ENCODE measurements at places on chromosomes 6 and 20.

GRCh38 chr6:20771409-20771808 is 237.2 kb downstream of the CDKAL1 start:
- DNase-seq = no peak

DNA sequence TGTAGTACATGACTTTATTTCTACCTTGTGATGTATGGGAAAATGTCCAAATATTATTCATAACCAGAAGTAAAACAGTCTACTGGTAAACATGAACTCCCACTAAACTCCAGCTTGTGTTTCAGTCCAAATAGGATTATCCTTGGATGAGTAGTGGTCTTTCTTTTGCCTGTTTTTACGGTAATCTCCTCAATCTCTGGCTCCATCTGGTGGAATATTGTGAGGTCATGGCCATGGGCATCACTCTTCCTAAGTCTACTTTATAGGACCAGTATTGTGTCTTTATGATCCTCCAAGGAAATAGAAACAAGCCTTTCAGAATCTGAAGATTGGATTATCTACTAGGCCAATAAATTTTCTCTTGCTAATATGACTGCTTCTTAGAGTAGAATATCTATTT is 505.0 kb downstream of the BMP2 start:
- no peak for DNase-seq

- no peak for DNase-seq
Measured at GRCh38 chr6:85864453-85865401, 222.0 kb upstream of the SYNCRIP start.

DNA sequence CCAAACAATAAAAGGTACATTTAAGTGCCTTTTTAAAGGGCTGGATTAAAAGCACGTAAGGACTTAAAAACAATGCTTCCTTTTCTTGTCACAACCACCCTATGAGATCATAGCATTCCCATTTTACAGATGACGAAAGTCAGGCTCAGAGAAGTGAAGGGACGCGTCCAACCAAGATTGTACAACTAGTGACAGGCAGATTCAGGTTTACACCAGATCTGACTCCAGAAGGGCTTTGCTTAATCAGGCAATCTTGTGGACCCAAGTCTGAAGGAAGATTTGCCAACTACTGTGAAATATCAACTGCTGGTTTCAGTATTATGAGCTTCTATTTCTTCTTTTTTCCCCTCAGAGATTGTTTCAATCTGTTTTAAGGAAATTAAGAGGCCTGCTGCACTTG is 877 bp downstream of the ENPP4 start:
- DNase-seq = no peak

DNA sequence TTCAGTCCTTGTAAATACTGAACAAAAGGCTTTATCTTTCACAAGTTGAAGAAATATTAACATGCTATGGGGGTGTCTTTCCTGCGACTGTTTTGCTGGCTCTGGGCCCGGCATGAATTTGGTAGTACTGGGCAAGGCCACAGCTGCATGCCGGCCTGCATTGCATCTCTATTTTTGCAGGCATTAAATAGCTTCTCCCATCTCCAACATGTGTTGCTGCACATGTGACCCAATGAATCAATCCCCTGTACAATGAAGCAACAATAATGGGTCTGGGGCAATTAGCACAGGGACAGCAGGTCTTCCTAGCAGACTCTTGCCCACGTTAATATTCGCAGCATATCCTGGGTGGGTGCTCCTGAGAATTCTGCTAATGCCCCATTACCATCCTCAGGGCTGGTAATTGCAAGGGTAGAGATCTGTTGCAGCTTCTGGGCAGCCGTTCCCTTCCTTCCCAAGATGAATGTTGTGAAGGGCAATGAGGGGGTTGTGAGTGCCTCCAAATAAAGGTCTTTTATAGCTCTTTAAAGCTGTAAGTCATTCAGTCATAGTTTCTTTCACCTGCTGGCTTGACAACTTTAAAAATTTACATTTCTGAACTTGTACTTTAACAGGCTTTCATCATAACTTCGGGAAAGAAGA is 24.3 kb upstream of the CDYL start:
- no peak for DNase-seq

- no peak for DNase-seq
Measured at GRCh38 chr20:46802722-46803121, 91.9 kb upstream of the EYA2 start.

GRCh38 chr6:5305968-5306626 is 44.8 kb downstream of the FARS2 start:
- DNase-seq = no peak

GRCh38 chr20:58657262-58657661 is 6.2 kb downstream of the STX16 start:
- DNase-seq = no peak

GRCh38 chr20:20465252-20465651 is 97.3 kb downstream of the INSM1 start:
- no peak for DNase-seq

- DNase-seq = no peak
Measured at GRCh38 chr6:166236596-166236995, 68.9 kb upstream of the TBXT start.

GRCh38 chr6:165875946-165876345 is 212.9 kb upstream of the PDE10A start:
- no peak for DNase-seq

GRCh38 chr6:142728364-142728763 is 216.6 kb downstream of the HIVEP2 start:
- no peak for DNase-seq

DNA sequence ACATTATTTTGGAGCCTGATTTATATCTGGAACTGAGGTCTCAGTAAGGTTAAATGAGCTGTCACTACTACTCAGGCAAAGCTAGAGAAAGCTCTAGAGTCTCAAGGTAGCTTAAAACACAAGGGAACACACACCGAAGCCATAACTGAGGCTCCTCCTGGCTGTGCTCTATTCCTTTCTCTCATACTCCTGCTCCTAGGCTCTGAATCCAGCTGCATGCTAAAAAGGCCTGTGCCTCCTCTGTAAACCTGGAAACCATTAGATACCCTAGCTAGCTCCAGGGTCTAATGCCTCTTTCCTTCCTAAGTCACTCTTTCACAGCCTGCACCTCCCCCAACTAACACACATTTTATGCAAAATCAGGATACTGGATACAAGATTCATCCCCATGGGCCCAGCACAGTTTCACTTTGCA is 17.1 kb downstream of the RIPOR2 start:
- no peak for DNase-seq

GRCh38 chr20:5933802-5934436 is 16.4 kb downstream of the TRMT6 start:
- no peak for DNase-seq

GRCh38 chr6:137106183-137106582 is 61.4 kb upstream of the IL20RA start:
- DNase-seq = no peak

DNA sequence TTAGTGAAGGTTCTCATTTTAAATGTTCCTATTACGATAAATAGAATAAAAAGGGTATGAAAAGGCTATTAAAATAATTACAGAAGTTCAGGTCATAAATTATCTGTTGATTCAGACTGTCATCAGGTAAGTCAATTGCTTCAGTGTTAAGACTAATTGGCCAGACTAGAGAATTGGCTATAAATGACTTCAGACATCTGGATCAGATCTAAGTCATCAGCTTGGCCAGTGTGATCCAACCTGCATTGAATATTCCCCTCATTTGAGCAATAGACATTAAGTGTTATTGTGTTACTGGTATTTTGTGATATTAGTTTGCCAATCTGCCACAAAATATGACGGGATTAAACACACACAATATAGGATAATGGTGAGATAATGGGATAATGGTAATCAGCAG is 377.6 kb upstream of the CITED2 start:
- no peak for DNase-seq

GRCh38 chr6:107561306-107561705 is 71.4 kb downstream of the SOBP start:
- DNase-seq = no peak

DNA sequence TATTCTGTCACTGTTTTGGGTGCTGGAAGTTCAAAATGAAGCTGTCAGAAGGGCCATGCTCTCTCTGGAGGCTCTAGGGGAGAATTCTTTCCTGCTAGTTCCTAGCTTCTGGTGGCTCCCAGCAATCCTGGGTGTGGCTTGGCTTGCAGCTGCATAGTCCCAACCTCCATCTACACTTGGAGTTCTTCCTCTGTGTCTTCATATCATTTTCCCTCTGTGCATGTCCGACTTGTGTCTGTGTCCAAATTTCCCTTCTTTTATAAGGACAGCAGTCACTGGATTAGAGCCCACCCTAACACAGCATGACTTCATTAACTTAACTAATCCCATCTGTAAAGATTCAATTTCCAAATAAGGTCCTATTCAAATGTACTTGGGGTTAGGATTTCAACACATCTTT is 23.3 kb upstream of the ENPP1 start:
- DNase-seq = no peak

DNA sequence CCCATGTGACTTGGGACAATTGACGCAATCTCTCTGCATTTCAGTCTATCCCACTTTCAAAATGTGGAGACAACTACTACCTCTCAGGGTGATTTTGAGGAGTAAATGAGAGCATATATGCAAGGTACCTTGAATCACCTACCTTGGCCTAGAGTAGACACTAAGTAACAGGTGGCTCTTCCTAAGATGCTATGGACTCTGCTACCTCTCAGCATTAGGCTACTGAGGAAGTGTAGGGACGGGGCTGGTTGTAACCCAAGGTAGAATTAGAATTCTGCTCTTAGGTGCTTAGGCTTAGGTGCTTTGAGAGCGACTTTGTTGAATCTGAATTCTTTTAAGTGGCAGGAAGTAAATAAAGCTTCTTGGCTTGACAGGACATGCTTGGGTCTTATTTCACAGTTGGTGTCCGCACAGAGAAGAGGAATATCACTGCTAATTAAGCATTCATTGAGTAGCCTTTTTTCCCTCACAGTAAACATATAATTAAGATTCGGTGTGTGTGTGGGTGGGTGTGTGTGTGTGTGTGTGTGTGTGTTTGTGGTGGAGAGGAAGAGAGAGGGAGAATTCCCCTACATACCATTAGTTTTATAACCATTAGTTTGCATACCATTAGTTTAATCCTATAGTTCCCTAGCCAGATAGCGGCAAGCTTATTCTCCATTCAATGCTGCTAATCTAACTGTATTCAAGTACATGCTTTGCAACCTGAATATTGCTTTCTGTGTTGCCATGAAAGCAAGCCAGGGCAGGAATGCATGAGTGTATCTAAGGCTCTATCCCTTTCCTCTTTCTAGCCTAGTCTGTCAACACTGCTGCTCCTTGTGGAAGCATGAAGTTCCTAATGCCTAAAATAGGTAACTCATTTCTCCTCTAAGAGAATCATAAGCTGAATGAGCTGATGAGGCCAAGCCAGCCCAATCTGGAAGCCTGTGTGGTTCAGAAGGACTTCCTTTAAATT is 112.5 kb downstream of the IPCEF1 start:
- no peak for DNase-seq

GRCh38 chr6:108113557-108114519 is 39.3 kb upstream of the OSTM1 start:
- DNase-seq = no peak

GRCh38 chr6:2384528-2384927 is 139.1 kb upstream of the GMDS start:
- no peak for DNase-seq

DNA sequence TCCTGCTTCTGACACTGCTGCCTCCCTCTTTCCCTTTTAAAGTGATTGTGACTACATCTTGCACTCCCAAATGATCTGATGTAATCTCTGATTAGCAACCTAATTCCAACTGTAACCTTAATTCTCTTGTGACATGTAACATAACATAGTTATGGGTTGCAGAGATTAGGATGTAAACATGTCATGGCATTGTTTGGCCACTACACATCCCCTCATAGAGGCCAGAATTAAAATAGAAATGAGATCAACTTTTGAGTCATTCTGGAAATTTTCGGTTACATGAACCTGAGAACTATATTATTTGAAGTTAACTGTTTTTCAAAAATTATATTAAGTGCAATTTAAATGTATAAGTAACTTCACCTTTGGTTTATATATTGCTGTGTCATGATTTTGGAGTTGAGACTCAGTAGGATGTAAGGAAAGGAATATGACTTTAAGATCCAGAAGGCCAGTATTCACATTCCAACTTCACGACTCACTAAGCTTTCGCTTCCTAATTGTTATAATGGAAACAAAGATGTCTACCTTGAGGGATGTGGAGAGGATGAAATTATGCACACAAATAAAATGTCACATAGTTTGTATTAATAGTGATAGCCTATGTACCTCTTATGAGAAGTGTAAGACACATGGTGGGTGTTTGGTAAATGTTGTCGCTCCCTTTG is 611.9 kb upstream of the MAP3K7 start:
- no peak for DNase-seq
